Liver (tissue), 10 donors: ENCODE measurements at places on chromosomes 12 and 14. TPM values are rescaled to one million over a fixed set of nuclear protein-coding genes. Genes with fewer than 3 reads are reported as not detected.

Gene OR4M1
- total RNA-seq: not detected

Gene RHOJ
- total RNA-seq: 1.4 TPM

DNA sequence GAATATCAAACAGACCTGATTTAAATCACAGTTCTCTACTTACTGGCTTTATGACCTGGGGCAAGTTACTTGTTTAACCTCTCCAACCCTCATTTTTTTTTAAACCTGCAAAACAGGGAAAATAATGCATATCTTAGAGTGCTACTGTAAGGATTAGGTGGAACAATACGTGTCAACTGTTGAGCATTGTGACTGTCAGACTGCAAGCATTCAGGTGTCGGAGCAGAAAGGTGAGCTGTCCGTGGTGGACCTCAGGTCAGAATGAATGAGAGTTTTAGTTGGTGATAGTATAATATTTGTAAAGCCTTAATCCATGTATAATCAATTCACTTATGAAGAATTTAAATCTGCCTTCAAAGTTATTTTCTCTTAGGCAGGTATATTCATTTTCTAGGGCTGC lies 404.2 kb downstream of the ETNK1 start:
- no peak overlapping the region for H3K4me3 ChIP-seq
- H3K27me3 ChIP-seq: no peaks in the 10 kb centered on the region
- DNase-seq: no peak
- no peaks in the 10 kb centered on the region for H3K36me3 ChIP-seq
- H3K4me1 ChIP-seq: peaks cover 5% of the 10 kb centered on the region

GRCh38 chr14:51094282-51094821 lies 553 bp downstream of the TRIM9 start:
- no peak overlapping the region for H3K4me3 ChIP-seq
- no peaks in the 10 kb centered on the region for H3K27me3 ChIP-seq
- no peaks in the 10 kb centered on the region for H3K36me3 ChIP-seq
- H3K4me1 ChIP-seq: peaks cover 18% of the 10 kb centered on the region

DNA sequence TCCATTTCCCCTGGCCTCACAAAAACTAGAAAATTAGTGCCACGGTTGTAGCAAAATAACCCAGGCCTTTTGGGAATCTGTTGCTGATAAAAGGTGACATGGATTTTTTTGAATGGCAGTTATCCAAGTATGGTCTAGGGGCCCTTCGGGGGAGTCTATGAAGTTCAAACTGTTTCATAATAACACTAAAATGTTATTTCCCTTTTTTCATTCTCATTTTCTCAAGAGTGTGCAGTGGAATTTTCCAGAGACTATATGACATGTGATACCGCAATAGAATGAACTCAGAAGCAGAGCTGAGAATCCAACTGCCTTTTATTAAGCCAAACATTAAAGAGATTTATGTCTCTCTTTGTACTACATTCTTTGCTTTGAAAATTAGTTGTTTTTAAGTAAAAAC lies 26.9 kb downstream of the GSTZ1 start:
- H3K36me3 ChIP-seq: peaks cover 2% of the 10 kb centered on the region
- no peaks in the 10 kb centered on the region for H3K27me3 ChIP-seq
- no peak for DNase-seq
- no peak overlapping the region for H3K4me3 ChIP-seq

DNA sequence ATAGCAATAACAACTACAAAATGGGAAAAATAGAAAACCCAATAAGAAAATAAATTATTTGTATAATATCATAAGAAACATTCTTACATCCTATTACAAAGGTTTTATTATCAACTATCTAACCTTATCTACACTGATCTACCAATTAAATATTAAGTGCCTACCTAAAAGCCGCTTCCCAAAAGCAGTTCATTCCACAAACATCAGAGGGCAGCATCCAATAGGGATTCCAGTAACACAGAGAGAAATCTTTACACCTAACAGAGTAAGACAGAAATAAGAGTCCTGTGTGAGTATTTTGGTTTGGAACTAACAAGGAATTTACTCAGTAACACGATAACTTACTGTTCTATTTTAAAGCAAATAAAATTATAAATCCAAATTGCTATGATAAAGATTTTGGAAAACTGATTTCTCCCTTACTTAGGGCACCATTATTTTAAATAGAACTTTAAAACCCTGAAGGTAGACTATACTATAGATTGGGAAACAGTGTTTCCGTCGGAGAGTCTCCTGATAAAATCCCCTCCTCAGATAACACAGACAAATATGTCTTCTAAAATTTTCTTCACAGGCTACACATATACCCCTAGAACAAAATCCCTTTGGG lies 15.0 kb downstream of the GXYLT1 start:
- no peaks in the 10 kb centered on the region for H3K27me3 ChIP-seq
- DNase-seq: no peak
- H3K4me1 ChIP-seq: peaks cover 29% of the 10 kb centered on the region
- H3K36me3 ChIP-seq: no peaks in the 10 kb centered on the region
- no peak overlapping the region for H3K4me3 ChIP-seq

Gene SLC25A21
- 0.17 TPM for total RNA-seq

DNA sequence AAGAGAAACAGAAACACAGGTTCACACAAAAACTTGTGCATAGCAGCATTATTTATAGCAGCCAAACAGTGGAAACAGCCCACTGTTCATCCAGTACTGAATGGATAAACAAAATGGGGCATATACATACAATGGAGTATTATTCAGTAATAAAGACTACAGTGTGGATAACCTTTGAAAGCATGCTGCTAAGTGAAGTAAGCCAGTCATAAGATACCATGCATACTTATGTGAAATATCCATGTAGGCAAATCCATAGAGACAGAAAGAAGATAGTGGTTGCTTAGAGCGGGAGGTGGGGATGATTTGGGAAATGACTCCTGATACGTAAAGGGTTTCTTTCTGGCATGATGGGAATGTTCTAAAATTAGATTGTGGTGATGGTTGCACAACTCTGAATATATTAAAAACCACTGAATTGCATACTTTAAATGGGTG lies 99.4 kb downstream of the CRADD start:
- no peak overlapping the region for H3K4me3 ChIP-seq
- no peak for DNase-seq
- peak overlapping the region; percentile 68 for H3K27ac ChIP-seq
- H3K36me3 ChIP-seq: no peaks in the 10 kb centered on the region
- H3K27me3 ChIP-seq: no peaks in the 10 kb centered on the region

- no peak overlapping the region for H3K27ac ChIP-seq
- H3K4me1 ChIP-seq: no peaks in the 10 kb centered on the region
- no peaks in the 10 kb centered on the region for H3K27me3 ChIP-seq
- H3K4me3 ChIP-seq: no peak overlapping the region
These were observed 10.5 kb downstream of the BTBD6 start for GRCh38 chr14:105258846-105259245.

Gene FAR2
- total RNA-seq: 2.3 TPM

- H3K27ac ChIP-seq: no peak overlapping the region
- H3K4me3 ChIP-seq: no peak overlapping the region
These were observed 415.4 kb upstream of the CCDC196 start for GRCh38 chr14:66070542-66071319.

- no peaks in the 10 kb centered on the region for H3K27me3 ChIP-seq
- DNase-seq: peak; percentile 43
- H3K27ac ChIP-seq: peak overlapping the region; percentile 100
- H3K4me3 ChIP-seq: peak overlapping the region; percentile 94
These were observed 1.6 kb downstream of the ZFP36L1 start for GRCh38 chr14:68791078-68791901.

DNA sequence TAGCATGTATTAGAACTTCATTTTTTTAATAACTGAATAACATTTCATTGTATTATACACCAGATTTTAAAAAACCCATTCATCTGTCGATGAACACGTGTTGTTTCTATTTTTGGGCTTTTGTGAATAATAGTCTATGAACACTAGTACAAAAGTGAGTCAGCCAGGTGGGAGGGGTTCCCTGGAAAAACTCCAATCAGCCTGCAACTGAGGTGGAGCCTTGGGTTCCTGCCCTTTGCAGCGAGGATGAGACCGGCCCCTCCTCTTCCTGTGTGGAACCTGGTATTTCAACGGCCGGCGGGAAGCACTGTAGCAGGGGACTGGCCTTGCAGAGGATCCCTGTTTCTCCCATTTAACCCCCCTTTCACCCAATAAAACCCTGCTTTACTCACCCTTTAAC lies 56.1 kb downstream of the LMNTD1 start:
- no peak overlapping the region for H3K4me3 ChIP-seq
- H3K27ac ChIP-seq: no peak overlapping the region
- H3K27me3 ChIP-seq: no peaks in the 10 kb centered on the region
- H3K36me3 ChIP-seq: no peaks in the 10 kb centered on the region
- DNase-seq: no peak

- no peak overlapping the region for H3K27ac ChIP-seq
- no peaks in the 10 kb centered on the region for H3K36me3 ChIP-seq
- no peaks in the 10 kb centered on the region for H3K27me3 ChIP-seq
- no peak for DNase-seq
- H3K4me1 ChIP-seq: peaks cover 4% of the 10 kb centered on the region
These were observed 21.7 kb downstream of the ELK3 start for GRCh38 chr12:96215919-96216273.

Gene KRT78
- total RNA-seq: not detected

DNA sequence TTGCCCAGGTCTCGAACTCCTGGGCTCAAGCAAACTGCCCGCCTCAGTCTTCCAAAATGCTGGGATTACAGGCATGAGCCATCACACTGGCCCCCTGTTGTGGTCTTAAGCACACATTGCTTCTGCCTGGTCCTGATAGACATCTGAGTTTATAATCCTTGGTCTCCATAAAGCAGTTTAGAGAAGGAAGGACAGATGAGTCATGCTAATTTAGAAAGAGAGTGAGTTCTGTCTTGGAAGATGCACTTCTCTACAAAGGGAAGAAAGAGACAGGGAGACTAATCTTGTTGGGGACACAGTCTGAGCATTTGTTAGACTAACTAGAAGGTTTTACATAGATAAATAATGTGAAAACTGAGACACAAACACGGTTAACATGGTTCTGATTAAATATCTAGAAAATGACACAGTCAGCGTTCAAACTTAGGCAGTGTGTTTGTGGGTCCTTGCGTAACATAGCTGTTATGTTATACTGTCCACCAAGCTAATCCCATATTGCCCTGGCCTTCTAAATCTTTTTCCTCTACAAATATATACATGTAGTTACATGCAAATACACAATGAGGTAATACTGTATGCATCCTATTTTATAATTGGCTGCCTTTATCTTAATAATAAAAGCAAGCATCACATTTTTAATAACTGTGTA lies 31.0 kb downstream of the SAMD4A start:
- H3K36me3 ChIP-seq: no peaks in the 10 kb centered on the region
- H3K4me3 ChIP-seq: no peak overlapping the region
- peaks cover 3% of the 10 kb centered on the region for H3K4me1 ChIP-seq
- no peak overlapping the region for H3K27ac ChIP-seq
- no peak for DNase-seq

DNA sequence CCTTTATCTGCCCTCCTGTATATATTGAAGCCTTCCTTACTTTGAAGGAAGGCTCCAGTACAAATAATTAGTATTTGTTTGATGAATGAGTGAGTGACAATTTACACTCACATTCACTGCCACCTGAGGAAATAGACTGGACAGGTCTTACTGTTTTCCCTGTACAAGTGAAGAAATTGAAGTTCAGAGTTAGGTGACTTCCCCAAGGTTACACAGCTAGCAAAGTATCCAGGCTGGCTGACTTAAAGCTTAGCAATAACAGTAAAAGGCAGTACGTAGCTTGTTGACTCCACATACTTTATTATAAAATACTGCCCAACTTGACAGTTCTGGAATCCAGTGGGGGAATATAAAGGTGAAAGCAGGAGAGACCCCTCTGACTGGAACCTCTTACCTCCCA lies 2.6 kb upstream of the KRT18 start:
- H3K27ac ChIP-seq: peak overlapping the region; percentile 98
- no peaks in the 10 kb centered on the region for H3K27me3 ChIP-seq
- no peak overlapping the region for H3K4me3 ChIP-seq
- H3K4me1 ChIP-seq: peaks cover 50% of the 10 kb centered on the region
- H3K36me3 ChIP-seq: peaks cover 13% of the 10 kb centered on the region

Gene SLC17A8
- total RNA-seq: 0.08 TPM

DNA sequence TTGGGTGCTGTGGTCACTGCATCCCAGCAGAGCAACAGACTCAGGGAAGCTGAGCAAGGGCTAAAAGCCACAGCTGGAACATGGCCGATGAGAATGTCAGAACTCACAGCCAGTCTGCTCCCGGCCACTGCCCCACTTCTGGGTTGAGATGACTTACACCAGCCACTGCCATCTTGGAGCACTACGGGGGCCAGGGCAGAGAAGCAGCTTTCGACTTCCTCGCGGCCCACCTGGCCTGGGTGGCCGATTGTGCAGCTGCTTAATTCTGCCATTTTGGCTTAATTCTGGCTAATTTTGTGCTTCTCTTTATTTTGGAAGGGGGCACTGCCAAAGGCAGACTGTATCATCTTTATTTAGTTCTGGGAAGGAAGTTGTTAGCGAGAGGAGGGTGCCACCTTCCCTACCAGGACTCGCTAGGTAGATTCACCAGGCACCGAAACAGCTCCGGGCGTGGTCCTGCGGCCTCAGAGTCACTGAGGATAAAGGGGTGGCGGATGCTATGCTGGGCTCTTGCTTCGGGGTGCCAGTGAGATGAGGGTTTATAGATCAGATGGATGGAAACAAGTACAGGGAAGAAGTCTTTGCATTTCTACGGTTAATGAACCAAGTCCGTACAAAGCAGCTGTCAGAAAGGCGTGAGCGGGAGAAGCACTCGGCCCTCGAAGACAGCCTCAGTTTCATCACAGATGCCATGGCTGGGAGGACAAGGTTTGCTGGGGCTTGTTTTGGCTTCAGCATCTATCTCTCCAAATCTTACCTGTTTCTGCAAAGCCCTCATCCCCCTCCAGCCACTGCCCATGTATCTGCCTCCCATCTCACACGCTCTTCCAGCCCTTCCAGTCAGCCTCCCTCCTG lies 147.8 kb downstream of the PIWIL1 start:
- no peaks in the 10 kb centered on the region for H3K4me1 ChIP-seq
- DNase-seq: no peak
- H3K4me3 ChIP-seq: no peak overlapping the region
- H3K27me3 ChIP-seq: no peaks in the 10 kb centered on the region
- H3K27ac ChIP-seq: no peak overlapping the region
- no peaks in the 10 kb centered on the region for H3K36me3 ChIP-seq

Gene RIPK3
- 2.7 TPM for total RNA-seq

DNA sequence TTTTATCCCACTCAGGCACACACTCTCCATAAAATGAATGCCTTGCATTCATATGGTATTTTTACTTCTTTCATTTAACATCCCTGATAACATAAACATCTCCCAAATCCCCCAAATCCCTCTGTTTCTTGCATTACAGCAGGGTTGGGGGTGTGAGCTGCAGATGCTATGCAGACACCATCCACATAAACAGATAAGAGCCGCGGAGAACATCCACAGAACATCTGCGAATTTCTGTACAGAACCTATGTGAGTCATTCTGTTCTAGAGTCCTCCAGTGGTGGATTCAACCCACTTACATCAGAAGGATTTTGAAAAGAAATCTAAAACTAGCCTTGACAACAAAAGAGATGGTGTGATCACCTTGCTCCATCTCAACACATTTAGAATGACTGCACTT lies 20.3 kb downstream of the FBLN5 start:
- no peak for DNase-seq
- H3K4me3 ChIP-seq: no peak overlapping the region
- H3K4me1 ChIP-seq: no peaks in the 10 kb centered on the region
- no peaks in the 10 kb centered on the region for H3K36me3 ChIP-seq

- DNase-seq: no peak
- no peak overlapping the region for H3K4me3 ChIP-seq
- H3K27ac ChIP-seq: no peak overlapping the region
- H3K4me1 ChIP-seq: peaks cover 3% of the 10 kb centered on the region
- H3K36me3 ChIP-seq: no peaks in the 10 kb centered on the region
- no peaks in the 10 kb centered on the region for H3K27me3 ChIP-seq
These were observed 6.0 kb upstream of the MANSC4 start for GRCh38 chr12:27785882-27786570.

Gene RSRC2
- total RNA-seq: 31.4 TPM
